Bronchial epithelial cell (primary cell): ENCODE measurements at places on chromosomes 6 and 20. TPM values are rescaled to one million over a fixed set of nuclear protein-coding genes. Genes with fewer than 3 reads are reported as not detected.

GRCh38 chr6:112535816-112536215, 188.7 kb downstream of the RFPL4B start:
- DNase-seq, result no peak

DNA sequence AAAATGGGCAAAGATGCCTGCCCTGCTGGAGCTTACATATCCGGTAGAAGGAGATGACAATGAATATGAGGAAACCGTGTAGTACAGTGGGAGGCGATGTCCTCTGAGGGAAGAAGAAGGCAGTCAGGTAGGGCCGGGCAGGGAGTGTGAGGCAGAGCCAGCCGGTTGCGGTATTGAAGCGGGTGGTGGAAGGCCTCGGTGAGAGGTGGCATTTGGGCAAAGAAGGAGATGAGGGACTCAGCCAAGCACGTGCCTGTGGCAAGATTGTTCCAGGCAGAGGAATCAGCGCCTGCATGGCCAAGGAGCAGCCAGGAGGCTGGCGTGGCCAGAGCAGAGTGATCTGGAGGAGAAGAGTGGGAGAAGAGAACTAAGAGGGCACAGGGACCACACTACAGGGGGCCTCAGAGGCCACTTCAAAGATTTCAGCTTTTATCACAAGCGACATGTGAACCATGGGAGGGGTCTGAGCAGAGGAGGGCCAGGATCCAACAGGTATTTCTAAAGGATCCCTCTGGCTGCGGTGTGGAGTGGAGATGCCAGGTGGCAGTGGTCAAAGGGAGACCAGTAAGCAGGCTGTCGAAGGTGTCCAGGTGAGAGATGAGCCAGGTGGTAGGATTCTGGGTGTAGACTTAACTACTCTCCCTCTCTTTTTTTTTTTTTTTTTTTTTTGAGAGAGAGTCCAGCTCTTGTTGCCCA, 13.8 kb downstream of the MDFI start:
- DNase-seq, result no peak

DNA sequence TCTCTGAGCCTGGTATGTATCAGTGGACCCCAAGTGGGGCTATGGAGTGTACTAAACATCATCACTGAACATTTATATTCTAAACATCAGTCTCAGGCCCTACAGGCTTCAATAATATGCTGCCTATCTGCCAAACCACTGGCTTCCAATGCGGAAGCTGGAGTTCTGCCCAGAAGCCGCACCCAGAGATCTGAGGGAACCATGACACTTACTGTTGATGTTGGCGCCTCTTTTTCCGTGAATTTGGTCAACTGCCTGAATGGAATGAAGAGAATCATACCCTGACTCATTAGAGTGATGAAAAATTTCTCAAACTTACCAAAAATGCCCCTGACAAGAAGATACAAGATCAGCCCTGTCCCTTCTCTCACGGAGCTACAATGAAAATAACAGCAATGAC, 66.2 kb downstream of the SLC22A23 start:
- DNase-seq, result peak; percentile 94

DNA sequence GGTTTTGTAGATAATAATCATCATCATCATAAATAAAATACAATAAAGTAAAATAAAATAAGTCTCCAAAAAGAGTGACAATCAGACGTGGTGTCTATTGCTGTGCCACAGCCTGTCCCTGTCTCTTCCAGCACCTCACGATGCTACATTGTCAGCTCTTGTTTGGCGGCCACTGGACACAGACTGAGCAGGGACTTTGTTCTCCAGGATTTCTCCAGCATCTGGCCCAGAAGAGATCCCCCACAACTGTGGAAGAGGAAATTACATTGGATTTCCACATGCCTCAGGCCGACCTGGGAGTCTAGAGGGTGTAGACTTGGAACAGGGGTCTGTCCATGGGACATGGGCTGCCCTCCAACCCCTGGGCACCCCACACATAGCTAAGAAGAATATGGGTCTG, 39.2 kb upstream of the RALY start:
- no peak for DNase-seq

- DNase-seq, result no peak
Measured at GRCh38 chr20:33423141-33423834, 20.3 kb downstream of the SNTA1 start.

GRCh38 chr6:119539066-119539746, 189.6 kb upstream of the MAN1A1 start:
- no peak for DNase-seq

GRCh38 chr6:112691289-112691688, 344.2 kb downstream of the RFPL4B start:
- DNase-seq, result peak; percentile 92

- no peak for DNase-seq
Measured at GRCh38 chr6:14422917-14423316, 305.3 kb downstream of the CD83 start.

GRCh38 chr20:36501367-36502006, 39.8 kb upstream of the MYL9 start:
- no peak for DNase-seq

- DNase-seq, result peak; percentile 33
Measured at GRCh38 chr20:41330343-41330720, 10.3 kb upstream of the LPIN3 start.

GRCh38 chr6:81158956-81159355, 593.5 kb downstream of the TENT5A start:
- DNase-seq, result no peak

DNA sequence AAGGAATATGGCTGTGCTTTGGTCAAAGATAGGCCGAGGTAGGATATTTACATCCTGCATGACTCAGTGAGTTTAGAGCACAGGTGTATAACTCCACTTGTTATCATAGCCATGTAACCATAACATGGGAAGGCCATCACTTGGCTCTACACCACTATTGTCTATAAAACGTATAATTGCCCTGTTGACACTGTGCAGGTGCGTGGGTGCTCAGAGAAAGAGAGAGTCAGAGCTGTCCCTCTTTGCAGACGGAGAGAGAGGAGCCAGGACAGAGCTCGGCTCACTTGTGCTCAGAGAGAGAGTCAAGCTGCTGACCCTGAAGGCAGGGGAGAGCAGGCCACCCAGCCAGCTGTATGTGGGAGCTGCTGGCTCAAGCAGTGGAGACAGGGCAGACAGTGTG, 46.0 kb downstream of the OR2B6 start:
- no peak for DNase-seq

DNA sequence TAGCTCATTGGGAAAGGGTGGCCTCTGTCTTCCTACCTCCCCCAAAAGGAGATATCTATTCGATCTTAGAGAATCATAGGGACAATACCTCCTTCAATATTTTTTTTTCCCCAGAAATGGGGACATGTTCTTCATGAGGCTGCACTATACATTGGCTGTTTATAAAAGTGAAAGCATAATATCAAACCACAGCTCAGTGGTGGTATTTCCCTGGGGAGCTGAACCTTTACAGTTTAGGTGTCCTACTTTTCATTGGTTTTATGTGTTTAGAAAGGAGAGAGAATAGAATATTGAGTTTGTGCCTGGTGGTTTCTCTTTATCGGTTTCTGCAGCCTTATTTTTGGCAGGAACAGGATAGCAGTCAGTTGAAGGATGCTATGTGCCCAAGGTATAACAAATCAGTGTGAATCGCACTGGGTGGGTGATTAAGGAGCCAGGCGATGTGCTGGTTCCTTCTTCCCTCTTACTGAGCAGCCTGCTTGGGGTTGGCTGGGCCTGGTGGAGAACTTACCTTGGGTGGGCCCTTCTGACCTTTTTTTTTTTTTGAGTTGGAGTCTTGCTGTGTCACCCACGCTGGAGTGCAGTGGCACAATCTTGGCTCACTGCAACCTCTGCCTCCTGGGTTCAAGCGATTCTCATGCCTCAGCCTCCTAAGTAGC, 25.2 kb downstream of the UST start:
- no peak for DNase-seq

- DNase-seq, result peak; percentile 85
Measured at GRCh38 chr6:162684961-162685360, 42.6 kb downstream of the PRKN start.

GRCh38 chr20:33532753-33533459, 43.0 kb downstream of the CBFA2T2 start:
- no peak for DNase-seq

DNA sequence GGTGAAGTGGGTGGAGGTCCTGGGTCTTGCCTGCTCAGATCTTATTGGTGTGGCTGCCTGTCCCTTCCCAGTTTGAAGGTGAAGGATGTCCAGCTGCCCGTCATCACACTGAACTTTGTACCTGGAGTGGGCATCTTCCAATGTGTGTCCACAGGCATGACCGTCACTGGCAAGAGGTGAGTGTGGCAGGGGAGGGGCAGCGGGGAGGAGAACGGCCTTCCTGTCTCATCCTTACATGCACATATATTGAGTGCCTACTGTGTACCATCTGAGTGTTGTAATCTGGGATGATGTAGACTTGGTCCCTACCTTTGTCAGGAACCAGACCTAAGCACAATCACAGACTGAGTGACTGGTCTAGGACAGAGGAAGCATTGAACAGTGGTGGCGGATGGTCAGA, 2.7 kb downstream of the BPIFB6 start:
- DNase-seq, result no peak

DNA sequence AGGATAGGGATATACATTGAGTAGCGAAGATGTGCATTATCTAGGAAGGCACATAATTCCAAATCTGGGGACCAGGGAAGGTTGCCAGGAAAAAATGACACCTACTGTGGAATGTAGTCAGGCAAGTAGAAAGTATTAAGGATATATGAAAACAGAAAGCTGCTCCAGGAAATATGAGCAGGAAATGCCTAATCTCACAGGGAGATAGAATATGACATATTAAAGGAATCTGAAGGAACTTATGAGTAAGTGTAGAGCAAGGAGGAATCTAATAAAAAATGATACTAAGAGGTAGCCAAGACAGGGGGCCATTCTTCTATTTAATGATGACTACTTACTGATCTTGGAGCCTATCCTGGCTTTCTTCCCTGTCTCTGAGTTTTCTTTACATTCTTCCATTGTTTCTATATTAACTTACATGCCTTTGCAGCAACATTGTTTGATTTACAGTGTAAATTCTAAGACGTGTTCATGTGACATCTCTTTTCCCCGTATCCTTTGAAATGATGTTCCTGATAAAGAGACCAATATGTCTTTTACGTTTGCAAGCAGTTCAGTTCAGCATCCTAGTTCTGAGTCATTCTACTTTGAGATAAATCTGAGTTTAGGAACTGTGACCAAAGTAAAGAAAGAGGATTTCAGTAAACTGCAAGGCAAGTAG, 58.6 kb downstream of the TINAG start:
- DNase-seq, result peak; percentile 72

GRCh38 chr6:17932330-17932852, 55.0 kb downstream of the KIF13A start:
- peak; percentile 88 for DNase-seq

DNA sequence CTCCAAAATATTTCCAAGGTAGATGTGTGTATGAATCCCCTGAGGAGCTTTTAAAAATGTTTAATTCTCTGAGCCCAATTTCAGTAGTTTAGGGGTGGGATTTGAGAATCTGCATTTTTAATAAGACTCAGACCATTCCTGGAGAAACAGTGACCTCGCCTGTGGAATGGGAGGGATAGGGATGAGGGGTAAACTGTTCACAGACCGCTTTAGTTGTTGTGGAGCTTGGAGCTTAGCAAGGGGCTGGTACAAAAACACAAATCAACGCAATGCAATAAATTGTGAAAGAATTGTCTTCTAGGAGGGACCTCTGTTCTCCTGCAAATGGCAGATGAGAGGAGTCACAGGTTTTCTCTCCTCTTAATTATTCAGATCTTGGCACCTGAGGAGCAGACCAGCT, 239.3 kb upstream of the SULF2 start:
- no peak for DNase-seq

DNA sequence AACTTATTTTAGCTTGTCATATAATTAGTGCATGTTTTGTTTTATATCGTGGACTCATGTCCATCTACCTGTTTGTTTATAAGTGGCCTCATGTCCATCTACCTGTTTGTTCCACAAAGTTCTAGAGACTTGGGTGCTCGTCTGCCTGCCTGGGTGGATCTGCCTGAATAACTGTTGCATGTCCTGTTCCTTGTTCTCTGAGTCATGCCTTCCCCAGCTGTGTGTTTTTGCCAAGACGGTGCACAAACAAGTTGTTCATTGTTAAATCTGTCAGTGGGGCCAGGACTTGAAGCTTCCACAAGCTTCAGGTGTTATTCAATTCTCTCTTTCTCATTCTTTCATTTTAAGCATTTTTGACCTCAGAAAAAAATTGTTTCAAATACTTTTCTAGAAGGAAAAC, 358.0 kb upstream of the CITED2 start:
- DNase-seq, result peak; percentile 78

GRCh38 chr6:137341681-137342195, 122.6 kb upstream of the IFNGR1 start:
- DNase-seq, result no peak

DNA sequence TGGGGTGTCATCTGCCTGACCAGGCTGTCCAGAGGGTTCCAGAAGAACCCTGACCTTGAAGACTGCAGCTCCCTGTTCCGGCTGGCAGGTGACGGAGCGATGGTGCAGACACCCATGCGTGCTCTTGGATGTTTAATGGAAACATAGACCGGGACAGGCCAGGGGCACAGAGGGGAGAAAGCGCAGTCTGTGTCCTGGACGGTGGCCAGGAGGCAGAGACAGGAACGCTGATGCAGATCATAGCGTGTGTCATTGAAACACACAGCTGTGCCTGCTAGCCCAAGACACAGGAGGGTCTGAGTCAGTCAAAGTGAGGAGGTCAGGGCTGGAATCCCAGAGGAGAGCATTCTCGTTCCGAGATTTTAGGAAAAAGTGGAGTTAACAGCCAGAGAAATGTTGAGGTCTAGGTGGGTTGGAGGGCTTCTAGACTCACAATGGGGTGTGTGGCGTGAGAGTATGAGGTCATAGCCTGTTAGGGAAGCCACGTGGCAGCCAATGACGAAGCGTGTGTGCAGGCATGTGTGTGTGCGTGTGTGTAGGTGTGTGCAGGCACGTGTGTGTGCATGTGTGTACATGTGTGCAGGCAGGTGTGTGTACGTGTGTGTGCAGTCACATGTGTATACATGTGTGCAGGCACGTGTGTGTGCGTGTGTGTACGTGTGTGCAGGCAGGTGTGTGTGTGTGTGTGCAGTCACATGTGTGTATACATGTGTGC, 167.0 kb downstream of the ERMARD start:
- DNase-seq, result no peak

DNA sequence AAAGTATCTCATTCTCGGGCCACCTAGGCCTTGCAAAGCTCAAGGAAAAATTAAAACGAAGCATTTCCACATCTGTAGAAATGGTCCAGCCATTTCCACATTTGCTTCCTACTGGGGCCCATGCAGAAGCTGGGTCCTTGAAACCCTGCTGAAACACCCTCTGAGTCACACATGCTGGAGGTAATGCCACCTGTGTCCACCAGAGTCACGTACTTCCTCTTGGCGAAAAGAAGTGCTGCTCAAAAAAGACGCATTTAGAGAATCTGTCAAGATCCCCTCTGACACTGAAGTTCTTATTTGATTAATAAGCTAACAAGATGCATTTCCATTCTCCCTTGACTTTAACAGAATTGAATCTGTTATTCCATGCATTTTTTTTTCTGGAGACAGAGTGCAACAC, 423.2 kb downstream of the PREX1 start:
- no peak for DNase-seq

GRCh38 chr20:12554426-12554825, 454.3 kb upstream of the SPTLC3 start:
- DNase-seq, result peak; percentile 94

HDGFL1 gene
- not detected in 2 replicates for total RNA-seq

SLC17A3 gene
- not detected in 2 replicates for total RNA-seq

GMDS gene
- total RNA-seq, result 8.2 and 10.1 TPM in 2 replicates

SSTR4 gene
- total RNA-seq, result not detected in 2 replicates

ERVFRD-1 gene
- total RNA-seq, result not detected in 2 replicates

SIRPB2 gene
- under 0.01 and 0.26 TPM in 2 replicates for total RNA-seq

MDFI gene
- total RNA-seq, result 57.1 and 61.3 TPM in 2 replicates

SRSF12 gene
- under 0.01 and 0.38 TPM in 2 replicates for total RNA-seq

CST5 gene
- total RNA-seq, result not detected in 2 replicates

SLC13A3 gene
- 5.1 and 5.5 TPM in 2 replicates for total RNA-seq

BEND3 gene
- total RNA-seq, result 1.8 and 3.9 TPM in 2 replicates

SAPCD1 gene
- total RNA-seq, result 1.3 TPM in 2 replicates

PRR18 gene
- under 0.01 TPM in 2 replicates for total RNA-seq
